ENCODE measurements at places on chromosomes 5 and 9. TPM values are rescaled to one million over a fixed set of nuclear protein-coding genes. Genes with fewer than 3 reads are reported as not detected.

The IL6ST gene
- total RNA-seq: 48.5 TPM

- no peak for DNase-seq
Observed at GRCh38 chr5:137234973-137235943, 263.9 kb downstream of the SPOCK1 start.

- no peak for DNase-seq
Observed at GRCh38 chr5:41857989-41858388, 12.2 kb downstream of the OXCT1 start.

DNA sequence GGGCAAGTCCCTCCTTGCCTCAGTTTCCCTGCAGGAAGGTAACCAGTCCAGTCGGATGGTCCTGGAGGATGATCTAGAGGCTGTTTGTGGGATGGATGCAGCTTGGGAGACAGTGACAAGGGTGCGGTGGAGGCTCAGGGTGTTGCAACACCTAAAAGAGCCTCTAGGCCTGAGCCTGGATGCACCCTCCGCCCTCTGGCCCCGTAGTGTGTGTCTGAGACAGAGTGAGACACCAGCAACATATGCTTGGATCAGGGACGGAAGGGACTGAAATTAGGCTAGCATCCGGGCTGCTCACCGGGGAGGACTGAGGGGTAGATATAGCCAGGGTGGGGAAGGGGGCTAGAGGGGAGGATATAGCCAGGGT, 1.1 kb downstream of the CRAT start:
- DNase-seq: peak; percentile 45

DNA sequence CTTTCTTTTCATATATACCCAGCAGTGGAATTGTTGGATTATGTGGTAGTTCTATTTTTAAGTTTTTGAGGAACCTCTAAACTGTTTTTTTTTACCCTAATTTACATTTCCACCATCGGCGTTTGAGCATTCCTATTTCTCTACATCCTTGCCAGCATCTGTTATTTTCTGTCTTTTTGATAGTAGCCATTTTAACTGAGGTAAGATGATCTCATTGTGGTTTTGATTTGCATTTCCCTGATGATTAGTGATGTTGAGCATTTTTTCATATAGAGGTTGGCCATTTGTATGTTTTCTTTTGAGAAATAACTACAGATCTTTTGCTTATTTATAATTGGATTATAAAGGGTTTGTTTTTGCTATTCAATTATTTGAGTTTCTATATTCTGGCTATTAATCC, 71.7 kb upstream of the TNC start:
- no peak for DNase-seq
